ENCODE measurements at places on chromosomes 13 and 19.

GRCh38 chr13:30664689-30665275 lies 47.1 kb downstream of the USPL1 start:
- DNase-seq = no peak

DNA sequence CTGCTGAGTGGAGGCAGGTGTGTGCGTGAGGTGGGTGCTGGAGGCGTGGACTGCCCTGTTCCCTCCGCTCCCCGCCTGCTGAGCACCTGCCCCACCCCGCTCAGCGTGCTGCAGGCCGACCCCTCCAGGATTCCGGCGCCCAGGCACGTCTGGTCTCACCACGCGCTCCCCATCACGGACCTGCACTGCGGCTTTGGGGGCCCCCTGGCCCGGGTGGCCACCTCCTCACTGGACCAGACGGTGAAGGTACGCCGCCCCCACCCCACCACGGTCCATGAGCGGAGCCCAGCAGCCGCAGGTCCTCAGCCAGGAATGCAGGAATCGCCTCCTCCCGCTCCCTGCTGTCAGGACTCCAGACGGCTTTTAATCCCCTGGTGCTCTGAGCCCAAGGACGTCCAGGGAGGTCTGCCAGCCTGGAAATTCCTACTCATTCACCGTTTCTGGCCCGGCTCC lies 6.0 kb downstream of the WDR18 start:
- no peak for DNase-seq

DNA sequence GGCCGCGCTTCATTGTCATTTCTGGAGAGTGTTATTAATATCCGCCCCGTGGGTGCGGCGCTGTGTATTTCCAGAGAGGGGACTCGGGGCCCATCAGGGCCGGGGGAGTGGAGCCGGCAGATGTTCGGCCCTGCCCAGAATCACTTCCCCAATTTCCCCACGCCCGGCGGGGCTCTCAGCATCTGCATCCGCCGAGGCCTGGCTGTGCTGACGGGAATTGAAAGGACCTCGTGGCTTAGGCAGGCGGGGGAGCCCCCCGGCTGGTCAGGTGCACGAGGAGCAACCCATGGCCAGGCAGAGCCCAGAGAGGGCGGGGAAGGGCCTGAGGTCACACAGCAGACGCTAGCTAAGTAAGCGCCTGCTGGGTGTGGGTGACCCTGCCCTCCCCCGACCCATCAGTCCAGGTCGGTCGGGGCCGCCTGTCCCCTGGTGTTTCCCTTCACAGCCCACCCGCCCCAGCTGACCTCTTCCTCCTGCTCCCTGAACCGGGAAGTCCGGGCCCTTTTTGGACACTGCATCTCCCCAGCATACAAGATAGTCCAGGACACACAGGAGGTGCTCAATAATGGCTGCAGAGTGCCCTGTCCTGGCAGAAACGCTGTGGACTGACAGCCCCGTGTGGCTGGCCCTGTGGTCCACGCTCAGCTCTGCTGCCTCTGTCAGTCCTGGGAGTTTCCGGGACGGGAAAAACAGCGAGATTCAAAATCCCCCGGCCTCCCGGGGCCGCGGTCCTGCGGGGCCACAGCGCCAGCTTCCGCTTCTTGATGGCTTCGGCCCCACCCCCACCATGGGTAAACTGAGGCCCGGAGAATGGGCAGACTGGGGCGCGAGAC lies 22.1 kb downstream of the ARID3A start:
- DNase-seq = no peak

DNA sequence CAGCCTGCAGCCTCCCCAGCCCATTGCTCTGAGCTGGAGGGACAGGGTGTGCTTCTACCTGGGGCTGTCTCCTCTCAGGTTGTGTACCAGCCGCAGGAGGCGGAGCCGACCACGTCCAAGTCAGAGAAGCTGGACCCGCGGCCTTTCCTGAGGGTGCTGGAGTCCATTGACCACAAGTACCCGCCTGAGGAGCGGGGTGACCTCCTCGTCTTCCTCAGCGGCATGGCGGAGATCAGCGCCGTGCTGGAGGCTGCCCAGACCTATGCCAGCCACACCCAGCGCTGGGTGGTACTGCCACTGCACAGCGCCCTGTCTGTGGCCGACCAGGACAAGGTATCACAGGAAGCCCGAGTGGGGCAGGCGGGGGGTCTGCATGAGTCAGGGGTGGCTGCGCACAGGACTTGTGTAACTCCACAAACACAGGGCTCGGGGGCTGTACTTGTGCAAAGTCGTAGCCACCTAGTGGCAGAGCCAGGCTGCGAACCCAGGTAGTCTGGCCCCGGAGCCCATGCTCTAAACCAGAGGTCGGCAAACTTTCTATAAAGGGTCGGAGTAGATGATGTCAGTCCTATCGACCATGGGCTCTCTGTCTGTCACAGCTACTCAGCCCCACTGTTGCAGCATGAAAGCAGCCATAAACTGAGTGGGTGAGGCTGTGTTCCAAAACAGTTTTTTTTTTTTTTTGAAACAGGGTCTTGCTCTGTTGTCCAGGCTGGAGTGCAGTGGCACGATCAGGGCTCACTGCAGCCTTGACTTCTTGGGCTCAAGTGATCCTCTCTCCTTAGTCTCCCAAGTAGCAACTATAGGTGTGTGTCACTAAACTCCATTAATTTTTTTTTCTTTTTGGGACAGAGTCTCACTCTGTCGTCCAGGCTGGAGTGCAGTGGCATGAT lies 8.9 kb downstream of the DHX34 start:
- DNase-seq = no peak

- DNase-seq = no peak
Measured at GRCh38 chr19:1826557-1827521, 14.8 kb upstream of the ATP8B3 start.

GRCh38 chr13:50453188-50453587 lies 390.3 kb downstream of the DLEU7 start:
- no peak for DNase-seq
